CD8-positive, alpha-beta memory T cell (primary cell): ENCODE measurements at places on chromosomes 3 and 15.

GRCh38 chr3:11226042-11226370 lies 46.2 kb upstream of the ATG7 start:
- no peak for DNase-seq

GRCh38 chr3:96646596-96646995 lies 167.8 kb upstream of the EPHA6 start:
- no peak for DNase-seq

DNA sequence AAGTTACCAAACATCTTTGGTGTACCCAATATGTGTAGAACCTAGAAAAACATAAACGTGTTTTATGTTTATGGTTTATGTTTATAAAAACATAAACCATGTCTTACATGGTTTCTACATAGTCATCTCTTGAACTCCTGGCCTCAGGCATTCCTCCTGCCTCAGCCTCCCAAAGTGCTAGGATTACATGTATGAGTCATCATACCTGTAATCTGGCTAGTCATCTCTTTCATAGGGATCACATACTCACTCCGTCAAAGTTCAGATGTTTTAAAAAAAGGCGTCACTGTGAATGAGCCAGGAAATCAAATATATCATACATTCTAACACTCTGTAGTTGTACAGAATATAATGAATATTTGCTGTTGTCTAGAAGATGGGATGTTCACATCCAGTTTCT lies 178.6 kb downstream of the CPNE4 start:
- DNase-seq, result no peak

- no peak for DNase-seq
Observed at GRCh38 chr15:93899817-93900216, 331.5 kb upstream of the MCTP2 start.

- no peak for DNase-seq
Observed at GRCh38 chr3:126463521-126463920, 12.2 kb downstream of the ZXDC start.

GRCh38 chr3:107657971-107658370 lies 135.2 kb downstream of the BBX start:
- no peak for DNase-seq

GRCh38 chr15:66716656-66717020 lies 14.6 kb downstream of the SMAD6 start:
- no peak for DNase-seq
